ENCODE measurements at places on chromosomes 5 and 9.

DNA sequence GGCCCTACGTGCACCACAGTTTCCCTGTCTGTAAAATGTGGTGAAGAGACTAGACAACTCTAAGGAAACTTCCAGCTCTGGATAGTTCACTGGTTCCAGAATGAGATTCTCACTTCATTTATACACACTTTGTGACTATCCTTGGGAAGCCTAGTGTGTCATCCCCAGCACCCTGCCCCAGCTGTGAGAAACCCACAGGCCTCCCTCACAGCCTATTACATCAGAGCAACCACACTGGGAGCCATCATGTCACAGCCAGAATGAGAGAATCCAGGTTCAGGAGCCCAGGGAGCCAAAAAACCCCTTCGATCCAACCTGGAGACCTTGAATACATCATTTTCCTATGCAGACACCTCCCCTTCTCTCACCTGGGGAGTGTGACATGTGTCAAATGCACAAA lies 21.0 kb upstream of the HAND1 start:
- no peak for DNase-seq

GRCh38 chr9:4012441-4012840 lies 287.4 kb downstream of the GLIS3 start:
- no peak for DNase-seq

- no peak for DNase-seq
These were observed 88.5 kb downstream of the FBXO4 start for GRCh38 chr5:42013561-42013960.

GRCh38 chr9:86660146-86660943 lies 287.0 kb downstream of the GAS1 start:
- no peak for DNase-seq

DNA sequence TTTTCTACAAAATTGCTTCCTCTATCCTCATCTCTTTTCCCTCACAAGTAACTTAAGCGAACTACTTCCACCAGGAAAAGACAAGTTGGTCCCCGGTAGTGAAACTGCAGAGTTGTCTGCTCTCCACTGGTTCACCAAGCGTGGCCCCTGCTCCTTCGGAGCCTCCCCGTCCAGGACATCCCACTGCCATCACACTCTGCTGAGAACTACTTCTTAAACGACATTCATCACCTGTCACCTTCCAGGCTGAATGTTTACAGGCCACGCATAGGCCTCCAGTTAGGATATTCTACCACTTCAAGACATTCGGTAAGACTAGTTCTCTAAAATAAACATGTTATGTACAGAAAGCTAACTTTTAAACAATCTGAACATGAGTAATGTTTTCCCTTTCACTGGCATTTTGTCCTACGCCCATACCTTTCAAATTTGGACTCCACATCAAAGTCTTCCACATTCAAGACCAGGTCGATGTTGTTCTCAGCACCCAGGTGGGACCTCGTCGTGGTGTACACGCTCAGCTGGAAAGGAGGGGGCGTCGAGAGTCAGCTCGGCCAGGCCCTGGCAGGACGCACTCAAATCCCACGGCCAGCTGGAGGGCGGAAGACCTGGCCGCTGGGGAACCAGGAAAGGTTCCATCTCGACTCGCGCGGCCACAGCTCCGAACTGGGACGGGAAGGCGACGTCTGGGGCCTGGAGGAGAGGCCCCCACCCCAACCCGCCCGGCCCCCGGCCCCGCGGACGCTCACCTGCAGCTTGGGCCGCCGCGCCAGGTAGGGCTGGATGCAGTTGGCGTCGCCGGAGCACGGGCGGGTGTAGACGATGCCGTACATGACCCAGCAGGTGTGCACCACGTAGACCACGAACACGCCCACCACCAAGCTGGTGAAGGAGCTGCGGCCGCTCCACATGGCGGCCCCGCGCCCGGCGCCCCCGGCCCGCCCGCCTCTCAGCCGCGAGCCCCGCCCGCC lies 683 bp downstream of the CLPTM1L start:
- no peak for DNase-seq

- DNase-seq = no peak
These were observed 131.6 kb downstream of the SEMA6A start for GRCh38 chr5:116442931-116443551.

DNA sequence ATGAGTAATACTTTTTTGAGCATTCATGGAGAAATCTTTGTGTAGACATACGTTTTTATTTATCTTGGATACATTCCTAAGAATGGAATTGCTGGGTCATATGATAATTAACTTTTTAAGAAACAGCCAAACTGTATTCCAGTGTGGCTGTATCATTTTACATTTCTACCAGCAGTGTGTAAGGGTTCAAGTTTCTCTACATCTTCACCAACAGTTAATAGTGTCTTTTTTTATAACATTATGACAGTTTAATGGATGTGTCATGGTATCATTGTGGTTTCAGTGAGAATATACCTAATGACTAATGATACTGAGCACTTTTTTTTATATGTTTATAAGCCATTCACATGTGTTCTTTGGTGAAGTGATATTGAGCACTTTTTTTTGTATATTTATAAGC lies 52.4 kb downstream of the NIPBL start:
- DNase-seq = no peak

- DNase-seq = no peak
These were observed 34.6 kb downstream of the CTSL start for GRCh38 chr9:87760529-87760928.

- no peak for DNase-seq
These were observed 90.2 kb upstream of the BOD1 start for GRCh38 chr5:173706700-173707099.

DNA sequence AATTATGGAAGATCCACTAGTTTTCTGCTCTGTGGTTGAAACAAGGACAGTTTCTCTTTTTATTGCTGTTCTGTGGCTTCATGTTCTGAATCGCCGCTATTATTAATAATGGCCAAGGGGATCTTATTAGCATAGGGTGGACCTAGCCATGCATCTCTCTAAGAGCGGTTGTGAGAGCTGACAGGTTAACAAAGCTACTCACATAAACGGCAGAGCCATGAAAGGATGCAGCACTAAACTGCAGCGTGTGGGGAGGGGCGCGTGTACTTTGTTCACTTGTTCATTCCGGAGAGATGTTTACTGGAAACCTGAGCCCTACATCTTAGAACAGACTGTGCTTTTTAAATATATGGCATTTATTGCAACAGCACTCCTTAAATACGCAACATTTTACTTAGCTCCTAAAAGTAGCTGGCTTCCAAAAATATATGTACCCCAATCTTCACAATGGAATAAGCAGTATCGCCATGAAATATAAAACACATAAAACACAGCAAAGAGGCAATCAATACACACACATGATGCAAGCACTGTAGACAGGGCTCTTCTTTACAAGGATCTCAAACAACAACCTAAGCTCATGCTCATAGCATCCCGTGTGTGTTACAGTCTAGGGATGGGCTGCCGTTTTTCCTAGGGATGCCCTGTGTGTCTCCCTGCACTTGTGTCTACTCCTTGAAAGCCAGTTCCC lies 424.6 kb downstream of the MED10 start:
- no peak for DNase-seq

DNA sequence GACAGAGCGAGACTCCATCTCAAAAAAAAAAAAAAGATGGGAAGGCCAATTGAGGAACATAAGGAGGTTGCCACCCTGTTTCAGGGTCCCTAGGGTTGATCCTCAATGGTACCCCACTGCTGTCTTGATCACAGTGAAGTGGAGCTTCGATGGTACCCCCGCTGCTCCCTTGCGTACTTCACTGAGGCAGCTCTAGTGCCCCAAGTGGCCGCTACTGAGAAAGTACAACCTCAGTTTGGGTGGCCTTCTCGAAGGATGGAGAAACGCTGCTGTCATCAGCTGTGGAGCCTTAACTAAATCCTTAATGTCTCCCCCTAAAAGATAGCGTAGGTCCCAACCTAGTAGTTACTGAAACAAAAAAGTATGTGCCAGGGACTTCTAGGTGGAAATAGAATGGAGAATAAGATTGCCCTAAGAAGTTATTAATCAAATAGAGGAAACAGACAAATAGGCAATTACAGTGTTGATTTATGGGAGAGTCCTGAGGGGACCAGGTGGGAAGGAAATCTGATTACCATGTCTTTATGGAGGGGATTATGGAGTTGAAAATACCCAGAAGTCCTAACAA lies 6.3 kb downstream of the TESK1 start:
- DNase-seq = peak; percentile 46

DNA sequence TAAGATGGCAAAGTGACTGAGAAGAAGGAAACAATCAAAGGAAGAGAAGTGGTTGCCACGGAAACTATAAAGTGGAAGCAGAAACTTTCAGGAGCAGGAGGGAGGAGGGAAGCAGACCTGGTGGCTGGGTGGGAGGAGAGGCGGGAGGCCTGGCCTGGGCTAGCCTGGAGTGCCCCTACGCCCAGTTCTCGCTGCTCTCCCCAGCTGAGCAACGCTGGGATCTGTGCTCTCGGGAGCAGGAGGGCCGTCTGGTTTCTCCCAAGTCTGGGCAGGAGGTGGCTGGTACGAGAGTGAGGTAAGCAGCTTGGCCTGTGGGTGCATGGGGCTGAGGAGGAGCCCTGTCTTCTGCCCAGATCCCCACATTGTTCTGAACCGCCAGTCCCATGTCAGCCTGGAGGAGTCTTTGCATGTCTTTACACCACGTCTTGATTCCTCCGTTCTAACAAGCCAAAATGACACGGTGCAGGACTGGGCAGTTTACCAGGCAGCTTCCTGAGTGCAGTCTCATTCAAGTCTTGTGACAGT lies 15.0 kb upstream of the DAB2IP start:
- no peak for DNase-seq

DNA sequence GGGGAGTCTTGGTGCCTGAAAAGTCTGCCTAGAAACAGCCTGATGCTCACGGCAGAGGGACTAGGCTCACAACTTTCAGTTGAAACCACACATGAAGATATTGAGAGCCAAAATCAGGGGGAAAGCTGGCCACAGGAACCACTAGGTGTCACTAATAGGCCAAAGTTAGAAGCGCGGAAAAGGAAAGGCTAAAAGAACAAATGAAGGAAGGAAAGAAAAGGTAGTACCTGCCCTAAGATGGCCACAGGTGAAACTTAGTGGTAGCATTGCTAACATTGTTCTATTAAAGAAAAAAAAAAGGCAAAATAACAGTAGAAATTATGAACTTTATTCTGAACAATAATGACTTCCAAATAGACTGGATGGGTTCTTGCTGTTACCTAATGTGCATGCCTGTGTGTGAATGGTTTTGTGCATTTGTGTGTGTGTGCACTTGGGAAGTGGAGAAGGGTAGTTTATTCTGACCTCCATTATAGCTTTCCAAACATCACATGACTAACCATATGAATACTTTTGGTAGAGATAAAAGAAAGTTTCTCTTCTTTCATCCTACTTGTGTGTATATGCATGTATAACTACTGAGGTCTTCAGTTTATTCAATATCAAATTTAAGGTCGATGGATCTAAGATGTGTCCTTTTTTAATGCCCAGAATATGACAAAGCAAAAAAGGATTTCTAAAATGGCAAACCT lies 2.1 kb upstream of the RFESD start:
- peak; percentile 70 for DNase-seq

- no peak for DNase-seq
These were observed 50.6 kb downstream of the FBXL7 start for GRCh38 chr5:15550502-15551112.

- no peak for DNase-seq
These were observed 113.1 kb upstream of the PCSK1 start for GRCh38 chr5:96546120-96546519.

- no peak for DNase-seq
These were observed 37.1 kb downstream of the CDH18 start for GRCh38 chr5:19950897-19951296.

DNA sequence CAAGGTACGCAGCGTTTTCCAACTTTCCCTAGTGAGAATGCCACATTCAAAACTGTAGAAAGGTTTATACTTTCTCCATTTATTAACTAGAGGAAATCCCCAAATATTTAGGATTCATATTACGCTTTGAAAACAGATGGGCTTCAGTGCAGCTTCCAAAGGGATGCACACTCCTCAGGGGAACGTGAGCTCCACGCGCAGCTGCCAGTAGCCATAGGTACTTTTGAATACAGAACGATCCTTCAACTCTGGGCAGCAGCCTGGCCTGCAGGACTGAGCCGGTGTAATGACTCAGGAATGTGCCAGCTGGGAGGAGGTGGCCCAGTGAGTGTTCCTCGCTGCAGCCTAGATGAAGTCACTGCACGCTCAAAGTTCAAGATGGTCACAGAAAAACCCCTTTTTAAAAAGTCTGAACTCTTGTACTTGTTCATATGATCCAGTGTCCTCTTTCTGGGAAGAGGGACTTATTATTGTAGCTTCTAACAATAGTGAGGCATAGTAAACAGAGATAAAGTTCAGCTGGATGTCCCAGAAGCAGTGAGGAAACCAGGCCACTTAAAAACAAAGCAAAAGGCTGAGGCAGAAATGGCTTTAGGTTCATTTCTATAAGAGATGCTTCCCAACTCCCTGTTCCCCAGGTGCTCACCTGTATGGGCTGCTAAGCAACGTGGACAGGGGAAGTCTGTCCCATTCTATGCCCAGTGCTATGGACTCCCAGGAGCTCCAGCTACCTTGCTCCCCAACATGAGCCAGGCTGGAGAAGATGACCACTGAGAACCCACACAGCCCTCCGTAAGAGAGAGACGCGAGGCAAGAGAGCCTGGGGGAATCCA lies 130.0 kb downstream of the LHFPL2 start:
- DNase-seq = no peak

GRCh38 chr5:168372356-168372946 lies 81.0 kb downstream of the WWC1 start:
- no peak for DNase-seq

DNA sequence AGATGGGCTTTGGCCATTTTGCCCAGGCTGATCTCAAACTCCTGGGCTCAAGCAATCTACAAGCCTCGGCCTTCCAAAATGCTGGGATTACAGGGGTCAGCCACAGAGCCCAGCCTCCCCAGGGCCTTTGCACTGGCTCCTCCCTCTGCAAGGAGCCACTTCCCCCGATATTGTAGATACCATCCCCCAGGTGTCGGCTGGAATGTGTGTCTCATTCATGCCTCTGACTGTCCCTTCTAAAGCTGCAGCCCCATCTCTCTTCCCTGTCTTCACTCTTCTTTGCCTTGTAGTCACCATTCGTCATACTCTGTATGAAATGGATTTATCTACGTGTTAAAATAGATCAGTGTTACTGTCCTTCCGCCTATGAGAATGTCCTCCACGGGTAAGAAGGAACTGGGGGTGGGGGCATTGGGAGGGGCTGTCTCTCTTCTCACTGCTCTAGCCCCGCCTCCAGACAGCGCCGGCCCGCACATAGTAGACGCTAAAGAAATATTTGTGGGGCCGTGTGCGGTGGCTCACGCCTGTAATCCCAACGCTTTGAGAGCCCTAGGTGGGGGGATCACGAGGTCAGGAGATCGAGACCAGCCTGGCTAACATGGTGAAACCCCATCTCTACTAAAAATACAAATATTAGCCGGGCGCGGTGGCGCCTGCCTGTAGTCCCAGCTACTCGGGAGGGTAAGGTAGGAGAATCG lies 68.5 kb downstream of the LMX1B start:
- DNase-seq = no peak

- no peak for DNase-seq
These were observed 25.3 kb downstream of the GALNT12 start for GRCh38 chr9:98832768-98833089.

DNA sequence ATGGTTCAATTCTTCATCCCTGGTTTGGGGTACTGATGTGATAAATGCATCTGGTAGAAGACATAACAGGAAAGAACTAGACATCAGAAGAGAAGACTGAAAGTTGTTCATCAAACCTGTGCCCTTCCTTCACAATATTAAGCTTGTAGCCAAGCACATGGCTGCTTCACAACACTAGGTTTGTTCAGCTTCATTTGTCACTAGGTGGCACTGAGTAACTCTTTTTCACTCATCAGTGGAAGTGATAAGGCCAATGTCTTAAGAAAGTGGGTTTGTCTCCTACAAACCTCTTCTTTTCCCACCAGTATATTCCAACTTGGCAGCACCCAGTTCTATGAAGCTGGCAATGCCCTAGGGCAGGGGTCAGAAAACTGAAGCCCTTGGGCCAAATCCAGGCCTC lies 26.9 kb downstream of the ZNF484 start:
- no peak for DNase-seq
